ENCODE measurements at places on chromosomes 11 and 22.

GRCh38 chr11:43923406-43924111, 18.9 kb upstream of the C11orf96 start:
- DNase-seq = no peak

DNA sequence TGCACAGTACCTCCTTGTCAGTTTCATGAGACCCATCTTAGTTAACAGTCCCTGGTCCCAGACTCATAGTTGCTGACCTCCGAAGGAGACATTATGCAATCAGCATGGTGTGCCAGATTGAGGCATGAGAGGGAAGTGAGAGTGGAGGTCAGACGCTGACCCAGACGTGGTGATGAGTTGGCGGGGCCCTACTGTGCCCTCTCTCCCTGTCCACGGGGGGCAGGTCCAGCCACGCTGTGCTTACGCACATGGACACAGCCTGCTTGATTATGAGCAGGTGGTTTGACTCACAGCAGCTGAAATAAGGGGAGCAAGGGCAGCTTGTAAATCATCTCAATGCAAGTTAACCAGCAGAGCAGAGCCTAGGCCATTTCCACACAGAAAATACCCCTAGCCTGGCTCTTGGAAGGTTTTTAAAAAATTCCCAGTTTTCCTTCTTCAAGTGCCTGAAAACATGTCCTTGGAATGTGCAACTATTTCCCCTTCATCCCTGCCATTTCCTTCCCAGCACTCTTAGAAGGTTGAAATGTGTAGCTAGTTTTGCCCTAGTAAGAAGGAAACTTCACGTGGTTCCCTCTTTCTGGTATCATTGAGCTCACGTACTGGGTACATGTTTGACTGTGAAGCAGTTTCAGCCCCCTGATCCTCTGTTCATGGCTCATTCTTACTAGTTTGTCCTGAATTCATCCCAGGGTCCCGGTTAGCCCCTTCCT, 122.6 kb upstream of the SORL1-AS1 start:
- no peak for DNase-seq

DNA sequence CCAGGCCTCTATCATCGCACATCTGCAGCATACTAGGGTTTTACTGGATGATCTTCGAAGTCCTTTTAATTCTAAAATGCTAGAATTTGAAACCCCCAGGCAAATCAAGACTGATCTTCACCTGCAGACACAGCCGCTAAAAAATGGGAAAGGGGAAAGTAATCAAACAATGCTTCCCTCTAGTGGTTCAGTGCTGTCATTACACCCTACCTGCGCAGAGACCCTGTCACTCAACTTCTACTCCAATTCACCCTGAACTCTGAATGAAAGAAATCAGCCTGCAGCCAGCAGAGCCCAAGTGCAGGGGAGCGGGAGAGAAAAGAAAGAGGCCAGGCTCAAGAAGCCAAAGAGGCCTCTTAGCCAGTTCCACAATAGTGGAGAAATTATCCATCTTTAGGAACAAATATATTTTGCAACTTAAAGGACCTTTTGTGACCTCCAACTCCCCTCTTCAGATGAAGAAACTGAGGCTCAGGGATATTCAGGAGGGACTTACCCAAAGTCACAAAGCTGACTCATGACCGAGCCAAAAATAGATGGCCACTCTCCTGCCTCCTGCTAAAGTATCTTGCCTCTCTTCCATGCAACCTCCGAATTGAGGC, 33.0 kb downstream of the SERGEF start:
- no peak for DNase-seq

DNA sequence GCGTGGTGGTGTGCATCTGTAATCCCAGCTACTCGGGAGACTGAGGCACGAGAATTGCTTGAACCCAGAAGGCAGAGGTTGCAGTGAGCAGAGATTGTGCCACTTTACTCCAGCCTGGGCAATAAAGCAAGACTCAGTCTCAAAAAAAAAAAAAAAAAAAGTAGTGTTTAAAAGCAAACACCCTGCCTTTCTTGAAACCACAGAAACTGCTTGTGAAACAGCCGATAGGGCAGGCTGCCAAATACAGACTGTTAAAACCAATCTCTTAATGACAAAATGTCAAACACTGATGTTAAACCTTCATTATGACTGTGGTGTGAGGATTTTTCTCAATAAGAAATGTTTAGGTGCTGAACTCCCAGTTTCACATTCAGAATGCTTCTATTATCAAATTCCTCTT, 27.3 kb downstream of the MARK2 start:
- no peak for DNase-seq

- no peak for DNase-seq
Measured at GRCh38 chr22:44360668-44361381, 48.1 kb upstream of the SHISAL1 start.

DNA sequence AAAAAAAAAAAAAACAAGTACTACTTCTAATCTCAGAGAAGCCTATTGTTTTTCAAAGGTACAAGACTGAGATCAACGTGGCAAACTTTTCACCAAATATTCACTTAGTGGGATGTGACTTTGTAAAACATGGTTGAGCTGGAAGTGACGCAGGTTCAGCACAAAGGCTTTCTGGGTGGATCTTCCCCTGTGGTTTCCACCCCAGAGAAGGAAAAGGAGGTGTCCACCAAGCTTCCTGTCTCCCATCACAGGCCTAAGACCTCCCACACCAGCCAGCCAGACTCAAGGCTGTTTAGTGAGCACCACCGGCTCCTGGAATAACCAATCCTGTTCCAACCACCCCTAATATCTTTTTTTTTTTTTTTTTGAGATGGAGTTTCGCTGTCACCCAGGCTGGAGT, 5.7 kb downstream of the TMEM184B start:
- no peak for DNase-seq

GRCh38 chr11:76210931-76211851, 4.9 kb upstream of the WNT11 start:
- DNase-seq = no peak

- DNase-seq = no peak
Measured at GRCh38 chr11:105274631-105275030, 135.1 kb upstream of the CARD18 start.
